ENCODE measurements at places on chromosomes 4 and X.

- no peak for DNase-seq
Observed at GRCh38 chr4:125062115-125063050, 252.4 kb upstream of the FAT4 start.

DNA sequence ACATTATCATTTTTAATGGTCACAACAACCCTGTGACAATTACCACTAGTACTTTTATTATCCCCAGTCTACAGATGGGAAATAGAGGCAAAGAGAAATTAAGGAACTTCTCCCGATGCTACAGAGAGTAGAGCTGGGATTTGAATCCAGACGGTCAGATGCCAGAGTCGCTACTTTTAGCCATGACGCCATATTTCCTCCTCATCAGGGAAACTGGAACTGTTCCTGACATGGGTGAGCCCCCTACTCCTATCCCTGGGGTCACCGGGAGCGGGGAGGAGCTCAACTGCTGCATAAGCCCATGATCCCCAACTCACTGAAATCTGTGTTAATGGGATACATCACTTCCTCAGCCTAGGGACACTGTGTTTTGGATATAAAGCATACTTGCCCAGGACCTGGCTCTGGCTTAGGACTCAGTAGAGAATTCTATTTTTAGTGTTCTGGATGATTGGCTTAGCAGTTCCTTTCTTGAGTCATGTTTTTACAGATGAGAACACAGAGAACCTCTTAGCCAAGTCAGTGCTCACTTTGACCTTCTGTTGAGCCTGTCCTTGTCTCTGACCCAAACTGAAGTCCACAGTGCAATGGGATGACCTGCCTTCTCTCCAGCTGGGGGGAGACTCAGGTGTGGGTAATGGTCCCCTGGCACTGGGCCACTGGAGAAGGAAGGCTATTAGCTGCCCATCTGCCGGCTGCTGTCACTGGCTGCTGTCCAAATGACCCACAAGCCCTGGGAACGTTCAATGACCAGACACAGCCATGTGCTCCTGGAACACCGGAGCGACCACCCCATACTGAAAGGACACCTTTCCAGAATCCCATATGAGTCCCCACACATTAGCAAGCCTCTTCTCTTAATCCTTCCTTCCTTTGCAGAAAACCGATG is 90.8 kb upstream of the SHISA3 start:
- DNase-seq, result no peak

DNA sequence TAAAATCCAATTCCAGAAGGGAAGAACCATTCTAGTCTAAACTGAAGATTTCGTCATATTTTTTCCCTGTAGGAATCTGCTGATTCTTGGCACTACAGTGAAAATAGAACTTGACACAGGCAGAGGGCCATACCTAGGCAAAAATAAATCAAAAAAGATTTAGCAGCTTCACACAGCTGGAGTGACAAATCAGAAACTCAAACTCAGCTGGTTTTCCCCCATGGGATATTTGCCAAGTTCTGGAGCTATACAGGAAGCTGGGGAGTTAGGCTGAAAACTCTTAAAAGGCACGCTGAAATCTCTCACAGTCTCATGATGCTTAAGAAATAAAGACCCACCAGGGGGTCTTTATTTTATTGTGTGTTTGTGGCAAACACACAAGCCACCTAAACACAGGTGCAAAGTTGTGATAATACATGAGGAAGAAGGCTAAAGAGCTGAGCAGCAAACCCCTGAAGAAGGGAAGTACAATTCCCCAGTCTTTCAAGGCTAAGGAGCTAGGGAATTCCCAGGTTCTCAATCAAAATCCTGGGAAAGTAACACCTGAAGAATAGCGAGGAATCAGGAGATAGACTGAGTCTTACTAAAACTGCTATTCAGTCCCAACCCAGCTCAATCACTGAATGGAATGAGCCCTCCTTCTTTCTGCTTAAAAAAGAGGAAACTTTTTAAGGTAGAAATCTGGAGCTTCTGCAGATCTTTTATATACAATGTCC is 32.1 kb upstream of the BEND2 start:
- no peak for DNase-seq

DNA sequence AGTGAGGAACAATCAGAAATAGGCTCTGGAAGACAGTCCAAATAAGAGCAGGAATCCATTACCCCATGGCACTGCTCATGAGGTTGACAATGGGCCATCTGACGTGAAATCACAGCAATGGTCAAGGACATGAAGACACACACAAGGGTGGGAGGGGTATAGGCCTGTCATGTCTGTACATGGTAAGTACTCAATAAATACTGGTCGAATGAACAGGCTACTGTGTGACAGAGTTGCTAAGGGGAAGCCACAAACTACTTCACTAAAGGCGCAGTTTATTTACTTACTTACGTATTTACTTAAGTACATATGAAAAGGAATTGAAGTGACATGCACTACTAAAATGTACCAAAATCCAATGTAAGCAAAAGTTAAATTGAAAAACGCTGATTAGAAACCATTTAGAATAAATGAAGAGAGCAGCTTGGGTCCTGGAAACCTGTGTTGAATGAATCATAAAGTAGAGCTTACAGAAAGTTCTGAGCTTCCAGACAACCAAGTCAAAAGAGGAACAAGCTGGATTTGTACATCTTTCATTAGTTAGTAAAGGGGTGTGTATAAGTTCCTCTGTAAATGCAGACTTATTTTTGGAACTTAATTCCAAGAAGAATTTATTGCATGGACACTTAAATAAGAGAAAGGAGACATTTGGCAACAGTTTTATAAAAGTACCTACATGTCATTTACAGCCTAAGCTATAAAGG is 32.7 kb downstream of the ALPK1 start:
- no peak for DNase-seq

DNA sequence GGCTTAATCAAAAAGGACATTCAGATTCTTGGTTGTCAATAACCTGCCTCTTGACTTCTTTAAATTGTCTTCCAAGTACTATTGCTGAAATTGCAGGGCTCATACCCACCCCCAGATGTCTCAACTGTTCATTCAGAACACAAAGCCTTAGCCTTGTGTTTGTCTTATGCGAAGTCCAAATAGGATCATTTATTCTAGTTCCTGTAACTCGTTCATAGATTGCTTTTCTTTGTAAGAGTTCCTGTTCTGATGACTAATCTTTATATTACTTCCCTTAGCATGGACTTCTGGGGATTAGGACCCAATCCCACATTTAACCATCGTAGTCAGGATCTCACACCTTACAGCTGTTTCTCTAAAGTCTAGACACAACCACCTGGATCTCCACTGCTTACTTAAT is 226.0 kb downstream of the VEGFC start:
- no peak for DNase-seq

DNA sequence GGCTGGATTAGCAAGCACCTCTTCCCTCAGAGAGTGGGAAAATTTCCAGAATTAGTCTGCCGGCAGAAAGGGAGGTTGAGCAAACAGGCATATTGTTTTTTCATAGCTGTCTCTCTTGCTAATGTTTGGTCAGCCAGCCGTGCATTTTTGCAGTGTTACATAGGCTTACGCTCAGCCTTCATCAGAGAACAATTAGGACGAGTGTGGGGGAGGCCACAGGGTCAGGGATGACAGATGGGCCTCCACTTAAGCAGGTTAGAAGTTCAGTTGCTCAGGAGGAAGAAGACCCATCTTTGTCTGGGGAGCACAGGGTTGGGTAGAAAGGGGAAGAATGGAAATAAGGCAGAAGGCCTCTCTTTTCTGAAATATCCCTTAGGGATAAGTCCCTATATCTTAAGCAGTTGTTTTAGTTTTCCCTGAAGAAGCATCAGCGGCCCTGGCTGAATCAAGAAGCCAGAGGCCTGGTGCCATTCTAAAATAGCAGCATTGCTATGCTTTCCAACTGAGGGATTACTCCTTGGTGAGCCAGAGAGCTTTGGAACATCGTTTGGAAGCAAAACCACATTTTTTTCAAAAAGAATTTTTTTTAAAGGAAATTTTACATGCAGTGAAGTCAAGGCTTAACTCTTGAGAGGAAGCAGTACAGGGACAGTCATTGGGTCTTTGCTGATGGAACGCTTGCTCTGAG is 118.8 kb downstream of the SMIM20 start:
- no peak for DNase-seq

DNA sequence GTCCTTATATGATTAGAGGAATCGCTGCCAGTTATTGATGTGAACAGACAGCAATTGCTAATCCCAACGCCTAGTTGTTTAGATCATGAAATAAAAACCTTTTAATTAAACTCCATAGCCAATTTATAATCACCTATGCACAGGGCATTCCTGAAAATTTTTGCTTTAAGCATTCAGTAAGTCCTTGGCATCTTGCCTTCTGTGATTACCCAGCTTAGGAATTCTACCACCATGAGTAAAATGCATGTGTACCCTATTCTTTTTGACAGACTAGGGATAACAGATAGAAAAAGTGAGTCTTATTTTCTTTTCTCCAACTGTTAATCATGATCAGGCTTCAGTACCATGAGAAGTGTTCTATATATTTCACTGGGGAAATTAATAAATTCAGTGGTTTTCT is 995.3 kb upstream of the GRIA3 start:
- no peak for DNase-seq

GRCh38 chrX:11778230-11778629 is 20.2 kb downstream of the MSL3 start:
- DNase-seq, result no peak

DNA sequence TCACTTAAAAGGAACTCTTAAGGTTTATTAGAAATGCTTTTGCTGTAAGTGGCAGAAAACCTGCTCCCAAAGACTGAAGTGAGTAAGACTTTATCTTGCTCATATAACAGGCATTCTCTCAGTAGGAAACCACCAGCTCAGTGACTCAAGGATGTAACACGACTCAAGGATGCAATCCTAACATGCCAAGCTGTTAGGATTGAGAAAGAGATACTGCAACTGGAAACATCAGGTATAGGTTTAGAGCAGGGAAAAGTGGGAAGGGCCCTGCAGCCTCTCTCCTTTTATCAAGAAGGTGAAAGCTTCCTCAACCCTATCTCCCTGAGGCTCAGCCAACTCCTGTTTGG is 11.9 kb upstream of the SLC9A7 start:
- no peak for DNase-seq

GRCh38 chrX:130418740-130419139 is 17.0 kb downstream of the RBMX2 start:
- DNase-seq, result no peak

DNA sequence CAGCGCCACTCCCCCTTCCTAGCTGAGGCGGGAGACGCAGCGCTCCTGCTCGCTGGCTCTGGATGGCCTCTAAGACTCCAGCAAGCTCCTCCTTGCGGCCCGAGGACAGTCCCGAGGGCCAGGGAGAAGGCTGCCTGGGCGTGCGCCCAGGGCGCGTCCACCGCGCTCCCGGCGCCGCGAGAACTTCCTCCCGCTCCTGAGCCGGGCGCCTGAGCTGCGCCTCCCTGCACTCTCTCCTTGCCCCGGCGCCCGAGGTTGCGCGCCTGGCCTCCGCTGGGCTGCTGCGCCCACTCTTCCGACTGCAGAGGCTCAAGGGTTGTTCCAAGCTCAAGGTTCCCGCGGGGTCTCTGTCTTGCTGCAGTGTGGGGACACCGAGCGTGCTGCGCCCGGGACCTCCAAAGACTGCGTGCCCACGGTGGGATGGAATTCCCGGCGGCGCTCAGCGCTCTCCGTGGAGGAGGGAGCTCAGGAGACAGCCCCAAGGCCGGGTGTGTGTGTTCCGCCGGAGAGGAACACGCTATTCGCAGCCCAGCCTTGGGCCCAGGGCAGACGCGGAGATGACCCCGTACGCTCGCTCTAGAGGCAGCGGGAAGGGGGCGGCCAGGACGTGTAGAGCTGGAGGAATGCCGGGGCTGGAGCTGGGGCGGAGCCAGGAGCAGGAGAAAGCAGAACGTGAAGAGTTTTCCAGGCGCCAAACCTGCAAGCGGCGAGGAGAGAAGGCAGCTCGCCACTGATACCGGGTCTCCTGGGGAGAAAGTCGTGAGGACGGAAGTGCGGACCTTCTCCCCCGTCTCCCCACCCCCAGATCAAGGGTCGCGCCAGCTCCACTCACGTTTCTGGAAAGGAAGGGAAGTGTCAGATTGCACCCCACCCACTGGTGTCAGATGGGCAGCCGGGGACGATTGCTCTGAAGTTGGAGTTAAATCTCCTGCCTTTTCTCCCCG is at the start of gene ARHGAP6:
Gene ARHGAP6 (minus strand): TSS at position 753 of the 944 bp plus-strand sequence. CDS start 1,092 bp downstream, outside the sequence.
- DNase-seq, result peak; percentile 25

DNA sequence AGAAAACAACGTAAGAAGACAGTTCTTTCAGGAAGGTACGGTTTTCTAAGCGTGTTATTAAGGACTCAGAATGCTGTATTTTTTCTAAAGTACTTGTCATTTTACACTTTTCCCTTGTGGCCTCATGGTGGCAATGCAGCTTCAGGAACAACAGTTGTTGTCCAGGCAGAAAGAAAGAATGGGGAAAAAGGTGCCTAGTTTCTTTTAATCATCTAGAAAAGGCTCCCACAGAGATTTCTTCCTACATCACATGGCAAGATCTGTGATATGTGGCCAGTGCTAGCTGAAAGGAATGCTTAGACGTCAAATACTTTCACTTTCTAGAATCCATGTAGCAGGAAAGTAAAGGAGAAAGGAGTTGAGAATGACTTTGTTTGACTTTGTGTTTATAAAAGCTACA is 49.0 kb upstream of the TRAM1L1 start:
- peak; percentile 42 for DNase-seq

DNA sequence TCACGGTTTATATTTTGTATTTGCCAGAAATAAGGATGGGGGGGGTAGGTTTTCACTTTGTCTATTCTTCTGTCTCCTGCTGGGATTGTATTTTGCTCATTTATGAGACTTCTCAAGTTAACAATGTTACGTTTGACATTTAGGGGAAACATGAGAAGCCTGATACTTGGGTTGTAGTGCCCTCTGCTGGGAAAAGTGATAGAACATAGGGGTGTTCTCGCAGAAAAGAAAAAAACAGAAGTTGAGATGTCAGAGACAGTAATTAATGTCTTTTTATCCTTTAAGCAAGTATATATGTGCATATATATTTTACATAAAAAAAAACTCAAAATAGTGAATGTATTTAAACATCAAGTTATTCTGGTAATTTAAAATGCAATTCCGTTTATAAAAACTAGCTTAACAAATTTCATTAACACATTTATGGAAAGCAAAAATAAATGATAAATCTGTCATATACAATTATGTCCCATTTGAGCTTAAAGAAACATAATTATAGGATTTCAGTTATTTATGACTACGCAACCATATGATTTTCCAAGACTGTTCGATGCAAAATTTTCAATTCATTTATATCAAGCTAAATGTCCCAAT is 46.0 kb upstream of the TMPRSS11F start:
- peak; percentile 36 for DNase-seq

- DNase-seq, result no peak
Observed at GRCh38 chrX:10235851-10236250, 79.1 kb downstream of the CLCN4 start.

GRCh38 chr4:61501812-61502211 is 301.7 kb downstream of the ADGRL3 start:
- DNase-seq, result no peak

GRCh38 chrX:48530736-48531135 is 8.8 kb upstream of the TBC1D25 start:
- DNase-seq, result no peak

GRCh38 chr4:89719536-89720090 is 117.3 kb downstream of the SNCA start:
- no peak for DNase-seq

DNA sequence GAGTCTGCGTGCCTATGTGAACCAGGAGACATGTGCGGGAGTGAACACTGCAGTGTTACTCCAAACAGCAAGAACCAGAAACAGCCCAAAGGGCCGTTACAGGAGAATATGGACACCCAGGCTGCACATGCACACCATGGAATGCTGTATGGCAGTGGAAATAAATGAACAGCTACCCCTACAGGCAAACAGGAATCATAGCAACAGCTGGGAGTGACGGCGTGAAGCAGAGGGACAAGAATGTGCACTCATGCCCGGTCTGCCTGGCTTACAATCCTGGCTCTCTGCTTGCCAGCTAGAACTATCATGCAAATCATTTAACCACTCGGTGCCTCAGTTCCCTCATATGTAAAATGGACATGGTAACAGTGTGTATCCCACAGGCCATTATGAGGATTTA is 16.6 kb downstream of the GPKOW start:
- no peak for DNase-seq

All from NCI-H345 (cell line).